CD8-positive, alpha-beta memory T cell (primary cell): ENCODE measurements at places on chromosomes 6 and 20.
A peak's percentile ranks its signal among the peaks of the same experiment; 100 is the strongest.

GRCh38 chr6:142374965-142375733 lies 73.3 kb downstream of the ADGRG6 start:
- DNase-seq: no peak

- no peak for DNase-seq
These were observed 26.7 kb upstream of the AKIRIN2 start for GRCh38 chr6:87728706-87729105.

GRCh38 chr6:168968228-168968627 lies 285.4 kb downstream of the THBS2 start:
- DNase-seq: peak; percentile 24

- DNase-seq: no peak
These were observed 172.6 kb downstream of the VEGFA start for GRCh38 chr6:43942616-43943015.

GRCh38 chr6:70298068-70298467 lies 4.8 kb downstream of the COL9A1 start:
- DNase-seq: no peak

DNA sequence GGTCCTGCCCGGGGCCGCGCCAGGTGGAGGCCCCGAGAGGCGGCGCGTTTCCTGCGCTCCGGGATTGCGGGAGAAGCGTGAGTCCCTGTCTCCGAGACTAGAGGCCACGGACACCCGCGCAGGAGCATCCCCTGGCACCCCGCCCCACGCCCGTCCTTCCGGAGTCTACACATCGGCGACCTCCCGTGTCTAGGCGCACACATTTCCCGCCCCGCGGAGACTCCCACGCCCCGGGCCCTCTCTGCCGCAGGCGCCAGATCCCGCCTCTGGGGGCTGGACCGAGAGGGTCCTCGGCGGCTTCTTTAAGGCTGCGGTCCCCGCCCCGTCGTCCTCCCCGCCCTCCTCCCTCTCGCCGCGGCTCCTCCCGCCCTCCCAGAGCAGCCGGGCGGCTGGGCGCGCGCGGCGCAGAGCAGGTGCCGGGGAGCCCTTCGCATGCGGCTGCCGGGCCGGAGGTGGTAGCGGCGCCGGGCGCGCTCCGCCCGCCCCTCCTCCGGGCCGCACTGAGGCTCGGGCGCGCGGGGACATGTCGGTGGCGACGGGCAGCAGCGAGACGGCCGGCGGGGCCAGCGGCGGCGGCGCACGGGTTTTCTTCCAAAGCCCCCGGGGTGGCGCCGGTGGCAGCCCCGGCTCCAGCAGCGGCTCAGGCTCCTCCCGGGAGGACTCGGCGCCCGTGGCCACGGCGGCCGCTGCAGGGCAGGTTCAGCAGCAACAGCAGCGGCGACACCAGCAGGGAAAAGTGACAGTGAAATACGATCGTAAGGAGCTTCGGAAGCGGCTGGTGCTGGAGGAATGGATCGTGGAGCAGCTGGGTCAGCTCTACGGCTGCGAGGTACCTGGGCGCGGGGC lies at the start of gene PPP1R14C:
PPP1R14C (plus strand) TSS at position 375 of the 846 bp plus-strand sequence; CDS start at position 524, 149 bp downstream.
- no peak for DNase-seq

DNA sequence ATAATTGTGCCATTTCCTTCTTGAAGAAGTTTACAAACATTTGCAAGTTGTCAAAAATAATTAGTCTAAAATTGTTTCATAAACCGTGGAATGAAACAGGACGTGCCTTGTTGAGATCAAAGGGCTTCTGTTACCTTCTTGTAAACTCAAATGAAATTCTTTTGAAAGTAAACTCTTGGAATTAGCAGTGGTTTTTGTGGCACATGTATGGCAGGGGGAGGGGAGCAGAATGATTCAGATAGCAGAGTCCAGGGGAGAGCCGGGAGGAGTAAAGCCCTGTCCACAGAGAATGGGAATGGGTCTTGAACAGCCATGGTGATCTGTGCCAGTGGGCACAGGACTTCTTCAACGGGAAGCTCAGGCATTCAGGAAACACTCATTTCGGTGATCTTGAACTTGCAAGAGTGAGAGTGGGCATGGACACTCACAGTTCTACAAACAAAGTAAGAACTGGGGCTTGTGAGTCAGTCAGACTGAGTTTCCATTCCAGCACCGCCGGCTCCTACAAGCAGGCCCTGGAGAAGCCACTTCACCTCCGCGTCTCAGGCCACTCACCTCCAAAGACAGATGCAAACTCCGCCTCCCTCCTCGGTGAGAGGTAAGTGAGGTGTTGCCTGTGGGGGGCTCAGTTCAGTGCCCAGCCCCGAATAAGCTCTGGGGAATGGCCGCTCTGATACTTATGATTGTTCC lies 143.1 kb downstream of the CDH26 start:
- DNase-seq: no peak

GRCh38 chr6:23953976-23954375 lies 172.0 kb upstream of the NRSN1 start:
- no peak for DNase-seq

- DNase-seq: no peak
These were observed 5.3 kb upstream of the DNAAF9 start for GRCh38 chr20:3412600-3413392.

GRCh38 chr6:20497216-20498040 lies 36.8 kb upstream of the CDKAL1 start:
- DNase-seq: no peak

DNA sequence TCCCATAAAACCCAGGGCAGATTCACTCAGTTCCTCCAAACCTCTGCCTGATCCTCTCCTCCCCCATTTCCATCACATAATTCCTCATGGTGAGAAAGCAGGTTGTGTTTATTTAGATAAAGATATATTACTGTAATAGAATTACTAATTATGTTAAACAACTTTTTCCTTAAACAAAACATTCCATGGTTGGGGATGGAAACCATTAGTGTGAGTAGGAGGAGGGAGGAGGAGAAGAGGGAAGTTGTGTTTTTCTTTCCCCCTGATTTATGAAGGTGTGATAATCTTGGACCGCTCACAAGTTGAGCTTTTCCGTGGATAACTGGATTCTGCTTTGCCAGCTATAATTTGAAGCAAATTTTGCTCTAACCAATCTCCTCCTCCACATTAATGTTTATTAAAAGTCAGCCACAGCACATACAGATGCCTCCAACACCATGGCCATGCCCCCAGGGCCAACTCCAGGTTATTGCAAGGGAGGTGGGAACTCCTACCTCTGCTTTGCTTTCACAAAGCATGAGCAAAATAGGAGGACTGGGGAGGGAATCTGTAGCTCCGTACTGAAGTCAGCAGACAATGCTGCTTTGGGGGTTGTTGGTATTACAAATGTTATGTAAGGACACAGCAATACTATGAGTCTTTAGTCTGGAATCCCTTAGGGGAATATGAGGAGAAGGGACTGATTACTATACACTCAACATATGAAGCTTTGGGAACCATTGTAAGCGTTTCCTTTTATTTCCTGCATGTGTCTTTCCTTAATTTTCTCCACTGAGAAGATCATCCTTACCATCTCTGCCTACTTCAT lies 542.0 kb downstream of the DHX35 start:
- DNase-seq: no peak

DNA sequence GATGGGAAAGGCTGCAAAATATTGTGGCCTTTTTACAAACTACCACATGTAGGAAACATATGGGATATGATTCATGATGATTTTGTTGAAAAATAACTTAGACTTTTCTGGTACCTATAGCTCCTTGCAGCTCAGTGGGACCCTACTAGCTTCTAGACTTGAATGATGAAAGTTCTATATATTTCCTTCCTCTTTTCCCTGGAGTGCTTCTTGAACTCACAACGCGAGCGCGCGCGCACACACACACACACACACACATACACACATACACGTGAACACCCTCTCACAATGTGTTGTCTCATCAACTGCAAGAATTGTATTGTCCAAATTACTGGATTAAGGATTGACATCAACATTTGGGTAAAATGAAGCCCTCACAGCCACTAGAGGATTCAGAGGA lies 61.9 kb downstream of the TOX2 start:
- no peak for DNase-seq

GRCh38 chr20:37954190-37954589 lies 51.3 kb downstream of the VSTM2L start:
- DNase-seq: no peak

- no peak for DNase-seq
These were observed 117.9 kb upstream of the MLN start for GRCh38 chr6:33921745-33922144.

GRCh38 chr6:112231594-112232060 lies 22.7 kb downstream of the LAMA4 start:
- DNase-seq: no peak
